ENCODE measurements at places on chromosomes 3 and 15. TPM values are rescaled to one million over a fixed set of nuclear protein-coding genes. Genes with fewer than 3 reads are reported as not detected.

The TGM4 gene
- polyA plus RNA-seq = not detected

DNA sequence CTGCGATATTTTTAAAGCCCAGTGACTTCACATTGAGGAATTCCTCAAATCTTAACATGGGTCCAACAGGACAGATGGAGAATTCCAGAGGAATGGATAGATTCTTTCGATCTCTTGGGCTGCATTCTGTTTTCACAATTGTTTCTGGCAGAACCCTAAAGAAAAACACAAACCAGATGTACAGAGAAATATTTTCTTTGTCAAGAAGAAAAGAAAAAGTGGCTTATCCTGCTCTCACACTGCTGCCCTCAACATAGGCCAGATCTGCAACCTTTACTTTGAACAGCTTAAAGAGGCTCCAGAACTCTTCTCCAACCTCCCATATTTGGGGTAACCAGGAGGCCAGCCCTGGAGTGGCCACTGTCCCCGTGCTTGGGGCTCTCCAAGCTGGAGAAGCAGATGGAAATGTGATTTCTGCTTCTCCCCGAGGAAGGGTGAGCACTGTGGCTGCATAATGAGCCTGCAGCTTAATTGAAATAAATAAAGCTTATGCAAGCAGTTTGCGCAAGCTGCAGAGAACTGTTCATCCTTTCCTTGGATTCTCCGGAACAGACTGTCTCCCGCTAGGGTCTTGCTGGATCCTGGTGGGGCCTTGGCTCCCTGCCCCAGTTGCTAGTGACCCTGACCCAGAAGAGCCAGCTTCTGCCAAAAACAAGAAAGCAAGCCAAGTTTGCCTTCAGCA is 453.2 kb upstream of the PROK2 start:
- no peak for DNase-seq

DNA sequence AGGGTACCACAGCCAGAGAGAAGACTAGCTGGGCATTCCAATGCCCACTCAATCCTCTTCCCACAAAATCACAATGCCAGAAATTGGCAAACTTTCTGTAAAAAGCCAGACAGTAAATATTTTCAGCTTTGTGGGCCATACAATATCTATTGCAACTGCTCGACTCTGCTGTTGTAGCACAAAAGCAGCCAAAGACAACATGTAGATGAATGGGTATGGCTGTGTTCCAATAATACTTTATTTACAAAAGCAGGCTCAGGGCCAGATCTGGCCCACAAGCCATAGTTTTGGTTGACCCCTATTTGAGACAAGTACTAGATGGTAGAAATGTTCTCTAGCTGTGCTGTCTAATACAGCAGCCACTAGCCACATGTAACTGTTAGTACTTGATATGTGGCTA is 330.9 kb downstream of the ERC2 start:
- DNase-seq = no peak

The DOCK3 gene
- 0.46 TPM for polyA plus RNA-seq

DNA sequence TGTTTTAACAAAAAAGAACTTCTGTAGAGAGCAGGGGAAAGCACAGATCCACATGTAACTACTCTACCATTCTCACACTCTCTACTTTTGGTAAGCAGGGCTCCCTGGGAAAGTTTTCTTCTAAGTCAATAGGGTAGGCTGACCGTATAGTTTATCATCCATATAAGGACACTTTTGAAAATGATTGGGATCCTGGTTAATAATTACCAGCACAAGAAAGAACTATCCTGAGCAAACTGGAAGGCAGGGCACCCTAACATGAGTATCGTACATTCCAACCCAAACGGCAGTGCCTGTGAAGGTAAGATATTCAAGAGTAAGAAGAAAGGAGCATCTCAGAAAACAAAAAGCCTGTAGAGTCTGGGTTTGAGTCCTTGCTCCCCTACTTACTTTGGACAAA is 22.1 kb downstream of the SUSD5 start:
- DNase-seq = no peak

DNA sequence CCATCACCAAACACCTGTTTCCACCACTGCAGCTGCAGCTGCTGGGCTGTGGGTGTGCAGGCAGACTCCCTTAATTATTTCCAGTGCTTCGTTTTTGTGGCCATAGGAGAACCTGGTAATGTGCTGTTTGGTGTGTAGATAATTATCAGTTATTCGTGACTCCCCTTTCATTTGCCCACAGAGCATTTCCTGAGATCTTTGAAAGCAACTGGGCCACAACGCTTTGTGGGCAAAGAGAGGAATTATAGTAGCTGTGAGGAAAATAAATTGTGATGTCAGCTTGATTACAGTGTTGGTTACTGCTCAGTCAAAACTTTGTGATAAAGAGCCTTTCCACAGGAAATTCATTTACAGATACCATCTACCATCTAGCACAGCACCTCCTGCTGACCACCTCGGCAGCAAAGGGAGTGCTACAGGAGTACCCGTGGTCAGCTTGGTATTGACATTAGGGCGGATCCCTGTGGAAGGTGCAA is 193.3 kb upstream of the SLCO3A1 start:
- DNase-seq = no peak

GRCh38 chr3:49914906-49915305 is 11.2 kb upstream of the MST1R start:
- no peak for DNase-seq

The PTH1R gene
- polyA plus RNA-seq = not detected

GRCh38 chr15:58438956-58439355 is 7.2 kb downstream of the LIPC start:
- no peak for DNase-seq

The C3orf49 gene
- polyA plus RNA-seq = 0.21 TPM

DNA sequence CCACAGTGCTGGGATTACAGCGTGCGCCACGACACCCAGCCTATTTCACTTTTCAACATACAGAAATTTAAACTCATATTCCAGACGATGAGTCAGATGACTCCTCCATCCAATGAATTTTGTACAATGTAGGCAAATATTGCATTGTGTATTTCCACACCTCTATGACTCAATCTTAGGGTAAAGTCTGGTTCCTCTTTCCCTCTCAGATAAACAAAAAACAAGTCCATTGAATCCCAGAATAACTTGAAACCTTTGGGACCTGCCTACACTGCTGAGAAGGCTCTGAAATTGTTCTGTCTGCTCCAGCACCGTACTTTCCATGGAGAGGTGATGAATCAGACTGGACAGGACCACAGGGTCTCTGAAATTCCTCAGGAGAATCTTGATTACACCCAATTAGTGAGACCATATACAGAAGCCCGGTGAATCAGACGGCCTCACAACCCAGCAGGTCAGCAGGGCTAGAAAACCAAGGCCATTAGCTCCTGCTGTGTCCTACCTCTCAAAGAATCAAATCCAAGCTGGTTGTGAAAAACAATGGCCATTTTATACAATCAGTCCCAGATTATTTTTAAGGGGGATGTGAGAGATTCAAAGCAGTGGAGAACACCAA is 112.6 kb downstream of the ERC2 start:
- DNase-seq = no peak

DNA sequence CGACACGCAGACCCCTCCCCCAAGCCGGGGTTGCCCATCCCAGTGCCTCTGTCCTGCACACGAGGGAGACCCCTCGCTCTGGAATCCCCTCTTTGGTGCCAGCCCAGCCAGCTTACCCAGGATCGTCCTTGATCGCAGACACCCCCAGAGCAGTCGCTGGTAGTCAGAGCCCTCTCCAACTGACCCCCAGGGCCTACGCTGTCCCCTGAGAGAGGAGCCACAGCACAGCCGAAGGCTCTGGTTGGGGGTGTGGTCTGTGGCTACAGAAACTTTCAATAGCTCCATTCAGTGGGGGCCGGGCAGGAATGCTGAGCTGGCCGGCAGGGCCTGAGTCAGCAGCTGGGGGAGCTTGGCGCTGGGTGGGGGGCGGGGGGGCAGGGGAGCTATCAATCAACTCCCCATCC is at the start of gene LCTL:
Gene LCTL (minus strand): TSS at position 258 of the 404 bp plus-strand sequence. CDS start 633 bp downstream, outside the sequence.
- DNase-seq = no peak

The SPATA12 gene
- polyA plus RNA-seq = 0.32 TPM

GRCh38 chr3:42070524-42070923 is 20.6 kb upstream of the TRAK1 start:
- no peak for DNase-seq

DNA sequence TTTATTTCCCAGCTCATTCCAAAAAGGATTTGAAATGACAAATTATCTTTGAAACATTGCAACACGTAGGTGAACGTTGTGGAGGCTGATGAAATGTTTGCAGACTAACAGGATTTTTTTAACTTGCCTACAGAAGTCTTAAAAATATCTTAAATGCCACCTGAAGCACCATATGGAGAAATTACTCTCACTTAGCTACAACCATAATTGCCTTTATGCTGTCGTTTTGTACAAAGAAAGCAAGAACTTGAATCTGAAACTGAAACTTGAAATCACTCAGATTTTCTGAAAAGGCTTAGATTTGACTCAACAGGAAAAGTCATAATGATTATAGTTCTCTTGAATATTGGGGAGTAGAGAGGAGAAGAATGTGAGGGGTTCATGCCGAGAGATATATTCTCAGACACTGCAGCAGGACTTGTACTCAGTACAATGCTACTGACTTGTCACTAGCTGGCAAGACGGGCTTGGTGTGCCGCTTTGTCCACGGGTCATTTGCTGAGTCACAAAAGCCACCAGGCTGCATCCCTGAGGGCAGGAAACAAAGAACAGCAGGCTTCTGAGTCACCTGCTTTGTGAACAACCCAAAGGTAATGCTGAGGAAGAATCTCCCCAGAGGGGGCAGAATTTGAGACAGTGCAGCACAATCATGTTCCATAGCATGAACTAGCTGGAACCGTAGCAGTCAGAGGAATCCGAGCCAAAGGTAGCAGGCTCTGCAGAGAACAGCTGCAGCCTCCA is 7.1 kb upstream of the FMN1 start:
- peak; percentile 68 for DNase-seq

DNA sequence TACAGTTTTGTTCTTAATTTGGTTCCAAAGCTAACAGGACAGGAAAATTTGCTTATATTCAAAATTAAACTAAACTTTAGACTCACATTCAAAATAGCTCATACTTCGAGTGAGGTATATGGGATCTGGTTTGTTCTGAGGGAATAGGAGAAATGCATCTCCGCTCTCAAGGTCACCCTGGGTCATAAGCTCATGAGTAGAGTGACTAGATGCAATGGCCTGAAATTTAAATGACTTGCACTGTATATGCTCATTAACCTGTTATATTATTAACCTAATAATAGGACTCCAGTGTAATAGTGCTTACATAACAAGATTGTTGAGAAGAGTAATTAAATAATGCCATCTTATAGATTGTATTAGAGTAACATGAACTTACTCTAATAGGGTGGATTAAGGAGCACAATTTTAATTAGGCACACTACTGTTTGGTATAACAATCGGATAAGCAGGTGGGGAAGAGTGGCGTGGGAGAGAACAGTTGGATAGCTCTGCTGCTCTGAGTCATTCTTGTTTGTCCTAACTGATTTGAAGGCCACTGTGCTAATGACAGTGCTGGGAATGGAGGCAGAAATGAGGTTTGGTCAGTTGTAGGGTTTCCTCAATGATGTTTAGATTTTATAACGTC is 5.2 kb downstream of the NKTR start:
- no peak for DNase-seq

The ADGRG7 gene
- polyA plus RNA-seq = not detected

GRCh38 chr3:28326458-28326926 is 22.0 kb upstream of the ZCWPW2 start:
- peak; percentile 38 for DNase-seq

DNA sequence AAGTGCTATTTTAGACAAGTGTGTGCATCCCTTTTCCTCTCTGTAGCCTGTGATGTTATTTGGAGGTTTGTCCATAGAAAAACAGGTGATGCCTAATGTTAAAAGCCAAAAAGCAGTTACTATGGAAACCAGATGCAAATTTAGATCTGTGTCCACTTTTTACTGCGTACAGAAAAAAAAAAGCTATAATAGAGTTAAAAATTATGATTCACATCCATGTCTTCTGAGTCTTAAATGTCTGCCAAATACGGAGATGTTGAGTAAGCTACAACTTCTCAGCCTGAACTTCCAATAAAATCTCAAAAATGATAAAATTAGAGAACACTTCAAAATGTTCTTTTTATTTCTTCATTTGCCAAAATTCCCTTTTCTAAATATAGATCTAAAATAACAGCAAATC is 74.2 kb upstream of the GAP43 start:
- no peak for DNase-seq

DNA sequence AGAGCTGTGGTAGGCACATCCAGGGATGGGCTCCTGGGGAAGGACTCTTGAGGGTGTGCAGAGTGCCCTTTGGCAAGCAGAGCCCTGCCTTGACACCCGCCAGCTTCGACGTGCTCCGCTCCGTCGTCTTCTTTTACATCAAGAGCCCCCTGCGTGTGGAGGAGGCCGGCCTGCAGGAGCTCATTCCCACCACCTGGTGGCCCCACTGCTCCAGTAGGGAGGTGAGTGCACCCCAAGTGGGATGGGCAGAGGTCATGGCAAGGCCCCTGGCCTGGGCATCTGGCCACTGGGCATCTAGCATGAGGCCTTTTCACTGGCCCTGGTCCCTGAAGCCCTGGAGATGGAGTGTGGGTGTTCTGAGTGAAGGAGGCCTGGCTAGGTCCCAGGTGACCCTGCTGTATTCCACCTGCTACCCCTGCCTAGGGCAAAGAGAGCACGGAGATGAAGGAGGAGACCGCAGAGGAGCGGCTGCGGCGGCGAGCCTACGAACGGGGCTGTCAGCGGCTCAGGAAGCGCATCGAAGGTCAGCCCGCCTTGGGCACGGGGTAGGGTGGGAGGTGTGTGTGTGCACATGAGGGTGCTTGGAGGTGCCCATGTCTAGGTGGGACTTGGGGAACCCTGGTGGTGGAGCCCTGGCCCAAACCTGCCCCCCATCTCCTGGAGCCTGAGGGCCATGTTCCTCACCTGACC is 12.2 kb downstream of the RNF123 start:
- DNase-seq = no peak

- DNase-seq = no peak
Measured at GRCh38 chr15:77649017-77649416, 16.3 kb upstream of the LINGO1 start.

GRCh38 chr3:8317661-8318649 is 183.7 kb upstream of the LMCD1 start:
- no peak for DNase-seq

- DNase-seq = no peak
Measured at GRCh38 chr3:126895178-126896066, 87.5 kb upstream of the PLXNA1 start.

DNA sequence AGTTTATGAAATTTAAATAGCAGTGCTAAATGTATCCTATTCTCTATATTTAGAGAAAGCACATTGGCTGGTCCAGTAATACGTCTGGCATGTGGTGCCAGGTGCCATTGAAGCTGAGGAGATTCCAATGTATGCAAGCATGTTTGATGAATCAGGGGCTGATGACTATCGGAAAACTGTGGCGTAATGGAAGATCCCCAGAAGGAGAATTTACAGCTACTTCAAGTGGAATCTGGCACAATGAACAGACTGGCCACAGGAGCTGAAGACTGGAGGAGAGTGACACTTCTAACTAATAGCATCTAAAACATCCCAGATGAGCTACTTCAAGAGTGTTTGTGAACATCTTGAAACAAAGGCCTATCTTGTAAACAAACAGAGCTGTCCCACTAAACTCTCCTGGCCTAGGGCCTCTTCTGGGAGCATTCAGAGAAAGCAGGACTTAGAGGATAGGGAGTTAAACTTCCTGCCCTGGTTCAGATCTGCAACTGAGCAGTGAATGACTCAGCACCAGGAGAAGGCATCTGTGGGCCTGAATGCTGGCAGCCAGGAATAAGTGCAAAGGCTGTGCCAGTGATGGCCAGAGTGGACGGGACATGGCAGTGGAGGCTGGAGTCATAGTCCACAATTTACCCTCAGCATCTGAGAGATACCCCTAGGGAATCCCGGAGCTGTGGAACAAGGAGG is 15.2 kb upstream of the ACTC1 start:
- no peak for DNase-seq
